ENCODE measurements at places on chromosomes 7 and 10.

DNA sequence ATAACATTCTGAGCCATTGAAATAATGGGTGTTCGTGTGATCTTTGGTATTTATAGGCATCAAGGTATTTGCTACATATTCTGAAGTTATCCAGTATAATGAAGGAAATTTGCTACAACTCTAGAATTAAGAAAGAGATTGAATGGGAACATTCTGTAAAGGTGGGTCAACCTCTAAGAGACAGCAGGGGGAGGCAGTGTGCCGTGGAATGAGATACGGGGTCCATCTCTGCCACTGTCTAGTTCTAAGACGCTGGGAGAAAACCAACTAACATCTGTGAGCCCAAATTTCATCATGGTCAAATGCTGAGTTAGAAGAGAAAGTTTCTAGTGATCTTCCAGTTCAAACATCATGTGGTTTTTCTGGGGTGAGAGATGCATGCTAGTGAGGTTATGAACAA, 368.9 kb downstream of the SORCS1 start:
- peak; percentile 46 for DNase-seq

GRCh38 chr10:82390866-82391658, 516.1 kb downstream of the NRG3 start:
- no peak for DNase-seq

- peak; percentile 4 for DNase-seq
Measured at GRCh38 chr10:48209241-48209640, 65.3 kb downstream of the FRMPD2 start.

DNA sequence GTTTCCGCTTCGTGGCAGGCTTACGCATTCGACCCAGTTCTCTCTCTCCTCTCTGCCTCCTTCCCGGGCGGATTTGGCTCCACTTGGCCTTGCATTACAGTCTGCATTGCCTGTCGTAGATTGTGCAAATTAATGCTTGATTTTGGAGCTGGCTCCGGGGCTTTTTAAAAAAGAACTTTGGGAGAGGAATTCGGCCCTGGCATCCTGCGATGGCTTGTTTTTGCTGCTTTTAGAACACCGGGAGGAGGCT, 767 bp downstream of the EIF4EBP2 start:
- DNase-seq = peak; percentile 18

- no peak for DNase-seq
Measured at GRCh38 chr10:49356944-49357343, 38.9 kb downstream of the DRGX start.

Data from fibroblast of skin of abdomen (primary cell).